Calu3 (cell line): ENCODE measurements at places on chromosomes 1 and 21. TPM values are rescaled to one million over a fixed set of nuclear protein-coding genes. Genes with fewer than 3 reads are reported as not detected.

- no peak for DNase-seq
Measured at GRCh38 chr21:39595465-39595864, 17.3 kb upstream of the B3GALT5 start.

Gene IRF6
- total RNA-seq: 44.1 and 51.2 TPM in 2 replicates

GRCh38 chr1:193890935-193891334, 704.5 kb upstream of the B3GALT2 start:
- no peak for DNase-seq

DNA sequence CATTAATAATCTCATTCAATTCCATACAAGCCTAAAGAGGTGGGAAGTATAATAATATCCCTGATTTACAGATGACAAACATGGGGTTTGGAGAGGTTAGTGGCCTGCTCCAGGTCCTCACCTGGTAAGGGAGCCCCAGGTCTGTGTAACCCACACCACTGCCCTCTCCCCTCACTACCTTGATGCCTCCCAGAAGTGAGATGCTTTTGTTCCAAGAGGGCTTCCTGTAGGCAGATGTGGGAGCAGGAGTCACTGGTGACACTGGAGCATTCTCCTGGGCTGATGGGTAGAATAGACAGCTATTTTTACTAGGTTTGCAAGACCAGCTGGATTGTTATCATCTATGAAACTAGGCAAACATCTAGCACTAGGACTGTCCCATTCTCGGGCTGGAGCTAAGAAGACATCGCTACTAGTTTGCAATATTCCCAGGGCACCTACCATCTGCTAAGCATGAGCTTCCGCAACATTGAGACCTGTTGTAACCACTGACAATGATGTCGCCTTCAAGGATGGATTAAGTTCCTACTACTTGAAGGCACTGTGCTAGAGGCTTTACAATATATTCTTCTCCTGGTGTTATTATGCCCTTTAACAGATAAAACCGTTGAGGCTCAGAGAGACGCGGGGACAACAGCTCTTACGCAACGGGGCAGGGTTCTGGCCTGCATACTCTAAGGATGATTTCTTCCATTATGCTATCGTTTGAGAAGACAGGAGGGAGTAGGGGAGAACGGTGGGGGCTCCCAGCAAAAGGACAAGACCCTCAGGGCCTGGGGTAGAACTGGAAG, 35.0 kb downstream of the BATF3 start:
- DNase-seq: no peak

Gene NPHS2
- not detected in 2 replicates for total RNA-seq
